ENCODE measurements at places on chromosomes 6 and 20. TPM values are rescaled to one million over a fixed set of nuclear protein-coding genes. Genes with fewer than 3 reads are reported as not detected.

GRCh38 chr6:130376936-130377335 lies 11.1 kb downstream of the TMEM200A start:
- no peaks in the 10 kb centered on the region for H3K4me1 ChIP-seq
- no peaks in the 10 kb centered on the region for H3K36me3 ChIP-seq
- DNase-seq = no peak
- H3K4me3 ChIP-seq = no peak overlapping the region
- H3K27me3 ChIP-seq = peaks cover 28% of the 10 kb centered on the region

DNA sequence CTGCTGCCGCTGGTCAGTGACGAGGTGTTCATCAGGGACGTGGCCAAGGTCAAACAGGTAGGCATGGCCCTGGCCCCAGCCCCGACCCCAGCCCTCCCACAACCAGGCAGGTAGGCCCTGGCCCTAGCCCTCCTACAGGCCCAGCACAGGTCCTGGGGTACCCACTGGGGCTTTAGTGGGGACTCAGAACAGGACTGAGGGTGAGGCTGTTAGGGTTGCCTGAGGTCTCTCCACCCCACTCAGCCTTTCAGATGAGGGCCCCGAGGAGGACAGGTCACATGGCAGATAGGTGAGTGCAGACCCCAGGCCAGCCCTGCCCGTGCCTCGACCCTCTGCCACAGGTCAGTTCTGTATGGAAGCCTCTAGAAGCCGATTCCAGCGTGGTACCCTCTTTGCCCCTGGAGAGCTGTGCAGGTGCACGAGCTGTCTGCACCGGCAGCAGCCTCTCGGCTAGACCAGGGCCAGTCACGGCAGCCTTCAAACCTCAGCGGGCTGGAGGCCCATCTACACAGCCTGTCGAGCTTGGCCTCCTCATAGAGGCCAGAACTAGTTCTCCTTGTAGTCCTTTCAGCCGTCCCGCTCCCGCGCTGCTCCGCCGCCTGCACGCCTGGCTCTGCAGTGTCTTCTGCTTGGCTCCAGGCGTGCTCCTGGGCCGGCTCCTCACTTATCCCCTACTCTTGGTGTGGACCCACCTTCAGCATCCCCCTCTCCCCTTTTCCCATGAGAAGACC lies 35.5 kb downstream of the PYGB start:
- no peak overlapping the region for H3K4me3 ChIP-seq
- H3K36me3 ChIP-seq = peaks cover 44% of the 10 kb centered on the region

GRCh38 chr6:10424040-10424439 lies 9.2 kb upstream of the TFAP2A start:
- H3K36me3 ChIP-seq = peaks cover 45% of the 10 kb centered on the region
- H3K4me3 ChIP-seq = no peak overlapping the region
- H3K27ac ChIP-seq = no peak overlapping the region
- no peaks in the 10 kb centered on the region for H3K27me3 ChIP-seq
- peak; percentile 34 for DNase-seq
- H3K4me1 ChIP-seq = peaks cover 18% of the 10 kb centered on the region

GRCh38 chr6:44004625-44005506 lies 122.4 kb downstream of the MRPL14 start:
- peak; percentile 78 for DNase-seq
- H3K27me3 ChIP-seq = no peaks in the 10 kb centered on the region
- H3K27ac ChIP-seq = peak overlapping the region; percentile 86
- peaks cover 68% of the 10 kb centered on the region for H3K4me1 ChIP-seq
- H3K36me3 ChIP-seq = peaks cover 93% of the 10 kb centered on the region
- H3K4me3 ChIP-seq = no peak overlapping the region

GRCh38 chr20:47276851-47277534 lies 79.5 kb downstream of the ZMYND8 start:
- H3K4me3 ChIP-seq = no peak overlapping the region
- DNase-seq = no peak
- H3K27ac ChIP-seq = no peak overlapping the region
- H3K36me3 ChIP-seq = peaks cover 85% of the 10 kb centered on the region

- H3K27me3 ChIP-seq = no peaks in the 10 kb centered on the region
- H3K36me3 ChIP-seq = no peaks in the 10 kb centered on the region
- DNase-seq = peak; percentile 2
- no peaks in the 10 kb centered on the region for H3K4me1 ChIP-seq
- H3K4me3 ChIP-seq = no peak overlapping the region
- no peak overlapping the region for H3K27ac ChIP-seq
Measured at GRCh38 chr6:130223508-130223907, 757 bp upstream of the SAMD3 start.

- DNase-seq = no peak
- peaks cover 14% of the 10 kb centered on the region for H3K4me1 ChIP-seq
- H3K36me3 ChIP-seq = no peaks in the 10 kb centered on the region
- H3K4me3 ChIP-seq = no peak overlapping the region
Measured at GRCh38 chr6:151121900-151122299, 117.9 kb upstream of the AKAP12 start.

DNA sequence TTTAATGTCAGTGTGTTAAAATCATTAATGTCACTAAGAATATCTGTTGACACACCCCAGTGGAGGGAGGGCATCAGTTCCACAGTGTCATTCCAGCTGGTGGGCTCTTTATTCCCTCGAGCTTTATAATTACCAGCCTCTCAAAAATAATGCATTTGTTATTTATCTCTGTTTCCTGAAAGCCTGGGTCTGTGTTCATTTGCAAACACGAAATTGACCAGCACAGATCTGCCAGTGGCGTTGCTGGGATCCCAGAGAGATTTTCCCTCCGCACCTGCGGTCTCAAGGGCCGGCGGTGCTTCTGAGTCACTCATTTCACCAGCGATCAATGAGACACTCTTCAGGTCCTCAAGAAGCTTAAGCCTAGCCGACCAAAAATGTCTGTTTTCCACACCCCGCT lies 5.7 kb upstream of the PYGB start:
- H3K27me3 ChIP-seq = no peaks in the 10 kb centered on the region
- H3K4me1 ChIP-seq = peaks cover 26% of the 10 kb centered on the region
- H3K36me3 ChIP-seq = peaks cover 26% of the 10 kb centered on the region
- peak overlapping the region; percentile 36 for H3K4me3 ChIP-seq
- peak overlapping the region; percentile 87 for H3K27ac ChIP-seq

- peaks cover 95% of the 10 kb centered on the region for H3K27me3 ChIP-seq
- H3K27ac ChIP-seq = no peak overlapping the region
- H3K4me3 ChIP-seq = no peak overlapping the region
- H3K36me3 ChIP-seq = no peaks in the 10 kb centered on the region
Measured at GRCh38 chr20:40815156-40816038, 126.4 kb upstream of the MAFB start.

- H3K27ac ChIP-seq = no peak overlapping the region
- peaks cover 12% of the 10 kb centered on the region for H3K4me1 ChIP-seq
- no peaks in the 10 kb centered on the region for H3K27me3 ChIP-seq
- no peak overlapping the region for H3K4me3 ChIP-seq
Measured at GRCh38 chr6:41821266-41821665, 33.8 kb downstream of the TOMM6 start.

DNA sequence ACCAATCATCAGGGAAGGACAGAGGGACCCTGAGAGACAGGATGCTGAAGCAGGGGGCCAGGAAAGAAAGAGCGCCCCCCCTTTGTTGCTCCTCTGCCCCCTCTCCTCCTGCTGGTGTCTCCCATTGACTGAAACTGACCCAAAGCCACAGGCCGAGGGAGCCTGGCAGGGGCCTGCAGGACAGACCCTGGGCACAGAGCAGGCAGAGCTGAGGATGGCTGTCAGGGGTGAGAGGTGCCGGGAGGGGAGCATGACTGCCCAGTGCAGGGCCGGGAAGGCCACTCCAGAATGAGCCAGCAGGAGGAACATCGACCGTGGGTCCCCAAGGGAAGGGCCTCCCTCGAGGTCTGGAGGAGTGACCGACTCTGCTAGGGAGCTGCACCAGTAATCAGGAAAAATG lies 427.8 kb downstream of the PREX1 start:
- DNase-seq = no peak
- H3K4me3 ChIP-seq = no peak overlapping the region
- H3K27me3 ChIP-seq = no peaks in the 10 kb centered on the region

GRCh38 chr6:52598123-52598823 lies 21.4 kb upstream of the TRAM2 start:
- peak overlapping the region; percentile 2 for H3K4me3 ChIP-seq
- no peaks in the 10 kb centered on the region for H3K36me3 ChIP-seq
- peaks cover 13% of the 10 kb centered on the region for H3K27me3 ChIP-seq
- no peak overlapping the region for H3K27ac ChIP-seq
- H3K4me1 ChIP-seq = peaks cover 21% of the 10 kb centered on the region

DNA sequence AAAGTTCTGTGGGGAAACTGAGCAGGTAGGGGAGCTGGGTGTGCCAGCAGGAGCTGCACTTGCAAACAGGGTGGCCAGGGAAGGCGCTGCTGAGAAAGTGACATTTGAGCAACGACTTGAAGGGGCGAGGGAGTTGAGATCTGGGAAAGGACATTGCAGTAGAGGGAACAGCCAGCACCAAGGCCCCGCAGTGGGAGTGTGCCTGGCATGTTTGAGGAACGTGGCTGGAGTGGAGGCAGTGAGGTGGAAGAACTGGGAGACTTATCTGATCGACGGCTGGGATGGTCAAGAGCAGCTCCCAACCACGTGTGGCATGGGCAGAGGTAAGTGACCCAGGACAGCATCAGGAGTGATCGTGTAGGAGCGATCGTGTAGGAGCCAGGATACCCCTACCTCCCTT lies 77.3 kb downstream of the TOX2 start:
- H3K4me1 ChIP-seq = no peaks in the 10 kb centered on the region
- no peaks in the 10 kb centered on the region for H3K27me3 ChIP-seq
- H3K4me3 ChIP-seq = no peak overlapping the region
- no peak overlapping the region for H3K27ac ChIP-seq

DNA sequence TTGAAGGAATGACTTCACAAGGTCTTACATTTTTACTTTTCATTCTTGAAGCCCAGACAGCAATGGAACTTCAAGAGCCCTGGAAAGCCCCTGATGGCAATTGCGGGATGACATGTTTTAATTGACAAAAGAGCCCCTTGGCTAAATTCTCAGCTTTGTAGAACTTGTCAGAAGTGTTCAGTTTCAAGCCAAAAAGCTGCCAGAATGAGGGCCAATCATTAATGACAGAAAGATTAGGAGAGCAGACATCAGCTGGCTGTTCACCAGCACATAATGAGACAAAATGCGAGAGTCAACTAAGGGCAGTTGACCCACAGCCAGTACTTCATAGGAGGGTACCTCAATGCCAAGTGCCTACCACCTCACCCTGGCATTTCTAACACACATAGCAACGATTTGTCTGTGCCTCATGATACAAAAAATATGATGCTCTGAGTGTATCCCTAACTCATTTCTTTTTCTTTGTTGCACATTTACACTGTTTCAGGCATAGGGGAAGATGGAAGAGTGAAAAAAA lies 243.1 kb downstream of the MYLK4 start:
- peaks cover 9% of the 10 kb centered on the region for H3K4me1 ChIP-seq
- no peaks in the 10 kb centered on the region for H3K36me3 ChIP-seq
- no peak for DNase-seq
- H3K27me3 ChIP-seq = peaks cover 54% of the 10 kb centered on the region

The SMLR1 gene
- total RNA-seq = not detected

The SRF gene
- total RNA-seq = 48.0 TPM

The C6orf15 gene
- total RNA-seq = not detected

The C20orf204 gene
- total RNA-seq = 5.0 TPM

The COL19A1 gene
- total RNA-seq = not detected

The NRSN1 gene
- total RNA-seq = 0.14 TPM

The MYL9 gene
- total RNA-seq = 7.8 TPM

Measured in Calu3 (cell line).